Nephron progenitor cell (in vitro differentiated cells): ENCODE measurements at places on chromosomes 13 and 19.

GRCh38 chr19:4582980-4583842 is 23.7 kb upstream of the SEMA6B start:
- DNase-seq: no peak

- no peak for DNase-seq
These were observed 52.0 kb downstream of the KLF5 start for GRCh38 chr13:73110814-73111213.

GRCh38 chr19:1401138-1401888 is at the start of gene GAMT:
Gene GAMT, minus strand, starts transcription at chr19:1401542. Its CDS starts 66 bp downstream, at chr19:1401476.
- peak; percentile 73 for DNase-seq

DNA sequence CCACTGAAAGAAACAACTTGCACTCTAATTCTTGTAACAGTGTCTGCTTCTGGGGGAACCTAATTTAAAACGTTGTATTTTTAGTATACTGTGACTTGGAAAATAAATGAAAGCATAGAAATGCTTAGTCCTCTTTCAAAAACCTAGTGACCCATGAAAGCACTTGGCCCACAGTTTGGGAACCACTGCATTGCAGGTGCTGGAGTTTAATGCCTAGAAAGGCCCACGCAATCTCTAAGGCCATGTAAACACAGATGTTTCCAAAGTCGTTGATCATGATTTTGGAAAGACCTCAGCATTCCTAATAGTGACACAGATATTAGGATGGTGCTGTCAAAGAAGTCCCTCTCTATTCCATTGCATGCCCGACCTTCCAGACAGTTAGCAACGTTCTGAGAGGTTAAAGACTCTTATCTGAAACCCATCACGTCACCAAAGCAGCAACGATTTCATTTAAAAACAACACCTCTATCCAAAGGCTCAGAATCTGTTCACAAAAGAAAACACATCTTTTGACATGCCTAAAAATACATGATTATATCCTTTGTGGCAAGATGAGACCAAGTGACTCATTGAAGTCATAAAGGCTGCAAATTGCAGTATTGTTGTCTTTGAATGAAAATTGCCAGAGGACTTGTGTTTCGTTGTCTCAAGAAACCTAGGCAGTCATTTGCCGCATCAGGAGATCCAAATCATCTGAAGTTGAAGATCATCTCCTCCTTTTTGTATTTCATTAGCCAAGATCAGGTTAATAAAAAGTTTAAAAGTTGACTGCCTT is 328.0 kb upstream of the ZNF507 start:
- DNase-seq: no peak

DNA sequence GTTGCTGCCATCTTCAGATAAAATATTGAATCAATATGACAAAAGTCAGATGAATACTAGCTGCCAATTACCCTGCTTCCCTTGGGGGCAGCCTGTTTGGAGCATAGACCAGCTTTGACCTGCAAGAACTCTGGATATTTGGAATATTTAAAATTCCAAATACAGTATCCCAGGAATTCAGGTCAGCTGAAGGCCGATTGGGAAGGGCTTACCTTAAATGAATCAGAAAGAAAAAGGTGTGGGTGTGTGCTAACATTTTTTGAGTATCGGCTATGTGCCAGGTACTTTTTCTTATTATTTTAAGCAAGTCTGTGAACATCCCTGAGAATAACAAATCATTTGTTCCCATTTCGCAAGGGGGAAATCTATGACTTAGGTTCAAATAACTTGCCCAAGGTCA is 1.8 kb upstream of the RUBCNL start:
- DNase-seq: no peak

DNA sequence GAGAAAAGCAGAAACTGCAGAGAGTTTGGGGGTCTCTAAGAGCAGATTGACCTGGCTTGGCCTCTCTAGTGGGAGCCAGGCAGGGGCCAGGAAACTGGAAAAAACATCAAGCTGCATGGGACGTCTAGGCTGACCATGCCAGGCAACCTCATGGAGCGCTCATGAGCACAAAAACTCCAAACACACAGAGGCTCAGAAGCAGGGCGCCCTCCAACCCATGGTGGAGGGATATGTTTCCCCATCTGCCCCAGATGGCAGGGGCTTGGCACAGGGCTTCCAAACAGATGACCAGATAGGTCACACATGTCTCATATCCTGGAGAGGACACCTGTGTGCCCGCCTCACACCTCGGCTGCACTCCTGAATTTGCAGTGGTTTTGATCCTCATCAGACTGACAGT is 879.0 kb downstream of the UQCRFS1 start:
- no peak for DNase-seq

- DNase-seq: no peak
These were observed 932 bp downstream of the SLC35E1 start for GRCh38 chr19:16571283-16571682.

DNA sequence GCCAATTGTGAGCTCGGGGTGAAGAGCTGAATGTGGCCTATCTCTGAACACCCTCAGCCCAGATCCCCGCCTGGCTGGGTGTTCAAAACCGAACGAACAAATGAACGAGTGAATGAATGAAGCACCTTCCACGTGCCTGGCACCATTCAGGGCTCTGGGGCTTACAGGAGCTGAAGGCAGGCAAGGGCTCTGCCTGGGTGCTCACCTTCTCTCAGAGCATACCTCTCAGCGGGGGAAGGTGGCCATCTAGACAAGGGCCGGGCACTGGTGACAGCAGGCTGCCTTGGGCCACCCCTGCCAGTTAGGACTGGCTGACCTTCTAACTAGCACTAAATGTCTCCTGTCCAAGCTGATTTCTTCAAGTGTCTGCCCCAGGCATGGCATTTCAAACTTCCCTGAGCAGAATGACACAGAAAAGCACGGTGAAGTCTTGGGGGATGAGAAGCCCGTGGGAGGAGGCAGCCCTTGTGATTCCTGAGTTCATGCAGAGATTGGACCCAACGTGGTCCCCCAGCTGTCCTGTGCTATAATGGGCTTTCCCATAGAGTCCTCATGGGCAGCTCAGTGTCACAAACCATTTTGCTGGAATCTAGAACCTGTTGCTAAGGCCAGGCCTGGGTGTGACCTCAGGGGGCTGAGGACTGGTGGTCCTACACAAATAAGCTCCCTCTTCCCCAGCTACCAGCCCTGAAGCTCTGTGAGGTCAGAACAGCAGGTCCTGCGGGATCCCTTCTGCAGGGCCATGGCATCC is 27.9 kb upstream of the VSTM2B start:
- DNase-seq: no peak

GRCh38 chr13:64054321-64054720 is 2638.7 kb upstream of the PCDH20 start:
- no peak for DNase-seq

- no peak for DNase-seq
These were observed 14.0 kb downstream of the ZNF260 start for GRCh38 chr19:36514012-36514612.
